8988T (cell line): ENCODE measurements at places on chromosomes 1 and 21.

DNA sequence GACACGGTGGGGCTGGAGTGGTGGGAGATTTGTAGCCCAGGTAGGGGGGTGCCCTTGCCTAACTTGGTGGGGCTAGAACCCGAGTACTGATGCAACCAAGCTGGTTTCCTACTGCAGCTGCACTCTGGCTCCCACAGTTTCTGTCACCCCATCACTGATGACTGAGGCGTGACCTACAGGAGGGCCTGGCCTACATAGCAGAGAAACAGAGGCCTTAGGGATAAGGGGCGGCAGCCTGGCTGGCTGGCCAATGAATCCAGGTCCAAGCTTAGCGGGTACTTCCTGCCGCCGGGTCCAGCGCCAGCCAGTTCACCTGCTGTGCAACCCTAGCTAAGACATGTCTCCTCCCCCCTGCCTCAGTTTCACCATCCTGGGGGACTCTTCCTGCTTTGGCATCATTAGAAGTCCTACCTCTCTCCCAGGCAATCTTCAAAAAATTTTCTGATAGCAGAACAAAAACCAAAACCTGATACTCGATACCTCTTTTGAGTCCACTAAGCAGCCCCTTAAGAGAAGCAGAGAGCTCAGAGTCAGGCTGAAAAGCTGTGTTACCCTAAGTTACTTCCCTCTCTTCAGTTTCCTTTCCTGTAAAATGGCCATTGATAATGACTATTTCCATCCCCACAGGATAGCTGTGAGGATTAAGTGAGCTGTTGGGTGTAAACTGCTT lies 27.3 kb upstream of the RNF19B start:
- no peak for DNase-seq

GRCh38 chr1:222006715-222007114 lies 264.8 kb upstream of the DUSP10 start:
- no peak for DNase-seq

DNA sequence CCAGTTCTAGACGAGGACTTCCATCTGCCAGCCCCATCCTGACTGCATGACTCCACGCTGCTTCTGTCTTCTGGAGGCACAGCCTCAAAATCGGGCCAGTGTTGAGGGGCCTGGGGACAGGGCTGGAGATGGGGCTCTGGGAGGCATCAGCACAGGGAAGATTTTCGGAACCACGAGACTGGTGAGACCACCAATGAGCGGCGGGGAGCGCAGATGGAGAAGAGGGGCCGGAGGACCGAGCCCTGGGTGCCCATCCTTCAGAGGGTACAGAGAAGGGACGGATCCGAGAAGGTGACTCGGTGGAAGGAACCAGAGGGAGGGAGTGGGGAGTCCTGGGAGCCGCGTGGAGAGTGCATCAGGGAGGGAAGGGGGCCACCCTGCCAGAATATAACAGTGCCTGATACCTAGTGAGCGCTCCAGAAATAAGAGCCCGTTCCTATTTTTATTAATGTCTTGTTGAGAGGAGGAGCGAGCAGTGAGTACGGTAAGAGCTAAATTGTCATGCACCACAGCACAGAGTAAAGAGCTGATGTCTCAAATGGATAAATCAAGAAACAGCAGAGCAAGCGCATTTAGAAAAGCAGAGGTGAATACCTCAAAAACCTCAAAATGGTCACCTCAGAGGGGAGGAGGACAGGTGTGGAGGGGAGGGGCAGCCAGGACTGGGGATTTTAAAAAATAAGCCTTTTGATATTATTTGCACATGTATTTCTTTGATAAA lies 26.2 kb upstream of the KIF26B start:
- DNase-seq: no peak

DNA sequence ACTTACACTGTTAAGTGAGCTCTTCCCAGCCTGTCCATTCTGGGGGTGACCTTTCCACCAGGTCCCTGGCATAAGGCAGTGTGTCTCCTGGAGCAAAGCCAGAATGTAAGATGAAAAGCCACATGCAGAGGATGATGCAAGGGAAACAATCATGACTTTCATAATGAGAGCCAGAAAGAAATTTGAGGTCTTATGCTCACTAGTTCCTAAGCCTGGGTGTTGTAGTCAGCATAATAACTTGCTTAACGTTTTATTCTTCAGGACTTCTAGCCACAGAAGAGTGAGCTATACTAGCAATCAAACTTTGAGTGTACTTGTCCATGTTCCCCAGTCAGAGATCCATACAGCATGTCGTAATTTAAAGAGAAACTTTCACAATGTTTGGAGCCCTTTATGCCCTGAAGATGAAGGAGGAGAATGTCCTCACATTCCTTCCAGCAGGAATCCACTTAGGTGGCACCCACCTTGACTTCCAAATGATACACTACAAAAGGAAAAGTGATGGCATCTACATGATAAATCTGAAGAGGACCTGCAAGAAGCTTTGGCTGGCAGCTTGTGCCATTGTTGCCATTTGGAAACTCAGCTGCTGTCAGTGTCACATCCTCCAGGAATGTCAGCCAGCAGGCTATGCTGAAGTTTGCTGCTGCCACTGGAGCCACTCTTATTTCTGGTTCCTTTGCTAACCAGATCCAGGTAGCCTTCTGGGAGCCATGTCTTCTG lies 60.5 kb upstream of the FOXD3 start:
- DNase-seq: no peak

DNA sequence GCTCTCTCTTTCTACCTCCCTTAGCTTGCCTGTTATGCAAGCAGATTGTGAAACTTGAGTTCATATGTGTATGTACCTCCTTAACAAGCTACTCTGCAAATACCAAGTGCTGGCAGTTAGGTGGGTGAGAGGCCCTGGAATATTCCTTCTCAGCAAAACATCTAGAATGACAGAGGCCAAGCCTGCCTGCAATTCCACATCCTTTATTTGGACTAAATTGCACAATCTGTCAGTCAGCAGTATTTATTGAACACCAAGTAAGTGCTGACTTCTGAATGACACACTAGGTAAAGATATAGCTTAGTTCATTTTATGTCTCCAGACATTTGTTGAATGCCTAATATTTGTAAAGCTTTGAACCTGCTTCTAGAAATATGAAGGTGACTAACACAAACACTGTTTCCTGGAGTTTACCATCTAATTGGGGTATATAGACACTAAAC lies 87.5 kb downstream of the RGL1 start:
- no peak for DNase-seq

GRCh38 chr1:72601035-72601674 lies 318.8 kb upstream of the NEGR1 start:
- no peak for DNase-seq

- DNase-seq: no peak
Measured at GRCh38 chr1:222095606-222096475, 354.0 kb upstream of the DUSP10 start.
